ENCODE measurements at places on chromosomes 5 and 9.
A peak's percentile ranks its signal among the peaks of the same experiment; 100 is the strongest.

GRCh38 chr9:92668746-92669526 is 995 bp downstream of the IPPK start:
- DNase-seq: no peak

- no peak for DNase-seq
Measured at GRCh38 chr9:33065157-33066076, 11.1 kb downstream of the SMU1 start.

GRCh38 chr5:154757814-154758406 is 2.7 kb downstream of the LARP1 start:
- DNase-seq: no peak

- no peak for DNase-seq
Measured at GRCh38 chr5:10527281-10527950, 36.5 kb upstream of the ANKRD33B start.

DNA sequence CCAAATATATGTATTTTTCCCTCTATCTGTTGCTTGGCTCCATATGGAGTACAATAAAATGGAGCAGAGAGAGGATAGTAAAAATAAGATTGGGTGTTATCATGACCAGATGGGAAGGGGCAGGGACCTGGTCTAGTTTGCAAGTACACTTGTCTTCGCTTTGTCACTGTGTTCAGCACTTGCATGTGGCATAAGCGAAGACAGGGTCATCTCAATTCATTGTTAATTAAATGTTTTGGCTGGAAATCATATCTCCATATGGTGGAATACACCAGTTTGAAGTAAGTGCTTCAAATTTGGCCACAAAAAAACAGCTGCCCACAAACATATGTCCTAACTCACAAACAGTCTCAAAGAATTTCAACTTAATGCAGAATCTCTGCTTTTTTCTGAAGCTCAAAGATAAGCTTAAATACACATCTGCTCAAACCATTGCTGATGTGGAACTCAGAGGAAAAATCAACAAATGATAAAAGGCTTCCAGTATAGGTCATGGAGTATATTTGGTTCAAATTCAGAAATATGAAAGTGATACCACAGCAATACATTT is 865.4 kb downstream of the TLE4 start:
- no peak for DNase-seq

- no peak for DNase-seq
Measured at GRCh38 chr5:7668161-7668560, 182.8 kb downstream of the CFAP90 start.

DNA sequence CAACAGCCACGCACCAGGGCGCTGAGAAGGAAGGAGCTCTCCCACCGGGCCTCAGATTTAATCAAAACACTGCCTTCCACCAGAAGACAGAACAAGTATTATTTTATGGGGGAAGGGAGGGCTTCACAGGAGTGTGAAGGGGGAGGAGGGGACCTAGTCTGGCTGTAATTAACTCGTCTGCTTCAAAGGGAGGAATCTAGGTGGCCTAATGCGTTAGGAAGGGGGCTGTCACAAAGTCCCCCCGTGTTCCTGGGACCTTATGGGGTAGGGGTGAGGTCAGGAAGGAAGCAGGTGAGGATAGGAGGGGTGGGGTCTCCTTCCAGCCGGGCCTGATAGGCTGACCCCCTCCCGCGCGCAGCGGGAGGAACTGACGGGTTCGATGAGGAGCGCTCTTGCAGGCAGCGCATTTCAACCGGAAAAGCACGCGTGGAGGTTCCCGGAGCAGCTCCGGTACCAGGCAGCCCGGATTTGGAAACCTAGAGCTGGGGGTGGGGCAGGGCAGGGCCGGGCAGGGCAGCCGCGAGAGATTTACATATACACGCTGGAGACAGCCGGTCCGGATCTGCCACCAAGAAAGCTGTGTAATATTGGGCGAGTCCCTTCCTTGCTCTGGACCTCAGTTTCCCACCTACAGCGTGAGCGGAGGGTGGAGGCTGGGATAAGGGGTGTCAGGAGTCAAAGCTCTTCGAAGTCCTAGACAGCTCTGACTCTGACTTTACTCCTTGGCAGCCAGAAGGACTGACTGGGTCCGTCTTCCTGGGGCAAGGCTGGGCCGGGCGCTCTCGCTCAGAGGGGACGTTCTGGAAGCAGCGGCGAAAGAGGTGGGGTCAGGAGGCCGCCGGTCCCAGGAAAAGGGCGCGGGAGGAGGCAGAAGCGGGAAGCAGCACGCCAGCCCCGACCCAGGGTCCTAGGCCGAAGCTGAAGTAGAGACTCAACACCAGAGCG is 1.8 kb downstream of the SHB start:
- no peak for DNase-seq

GRCh38 chr5:150017226-150018005 is 16.9 kb downstream of the HMGXB3 start:
- DNase-seq: no peak

DNA sequence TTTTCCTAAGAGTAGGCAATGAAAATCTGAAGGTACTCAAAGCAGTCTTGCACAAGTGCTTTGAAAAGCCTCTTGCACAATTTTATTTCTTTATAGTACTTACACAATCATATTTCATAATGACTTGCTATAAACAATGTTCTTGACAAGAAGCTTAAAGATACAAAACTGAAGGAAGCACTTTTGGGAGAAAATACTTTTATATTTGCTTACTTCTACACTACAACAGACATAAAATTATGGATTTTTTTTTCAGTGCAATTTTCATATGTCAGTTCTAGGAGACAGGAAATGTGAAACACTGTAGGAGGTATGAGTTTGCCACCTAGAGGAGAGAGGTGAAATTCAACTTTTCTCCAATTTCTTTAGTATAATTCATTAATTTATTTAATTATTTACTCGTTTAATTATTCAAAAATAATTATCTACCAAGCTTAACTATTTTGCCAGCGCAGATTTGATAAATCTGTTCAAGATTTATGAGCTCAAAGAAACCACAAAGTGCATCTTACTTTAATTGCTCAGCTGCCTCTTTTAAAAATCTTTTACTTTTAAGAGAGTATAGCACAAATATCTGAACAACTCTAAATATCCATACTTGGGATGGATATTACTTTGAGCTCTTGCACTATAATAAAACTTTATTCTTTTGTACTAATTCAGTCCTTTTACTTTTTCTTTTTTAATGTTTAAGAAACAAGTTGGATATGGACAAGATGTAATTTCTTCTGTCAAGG is 29.0 kb upstream of the CDKN2B start:
- DNase-seq: no peak

GRCh38 chr5:80933036-80933435 is 27.1 kb upstream of the RASGRF2 start:
- no peak for DNase-seq

- DNase-seq: no peak
Measured at GRCh38 chr5:62623271-62623670, 44.7 kb downstream of the LRRC70 start.

DNA sequence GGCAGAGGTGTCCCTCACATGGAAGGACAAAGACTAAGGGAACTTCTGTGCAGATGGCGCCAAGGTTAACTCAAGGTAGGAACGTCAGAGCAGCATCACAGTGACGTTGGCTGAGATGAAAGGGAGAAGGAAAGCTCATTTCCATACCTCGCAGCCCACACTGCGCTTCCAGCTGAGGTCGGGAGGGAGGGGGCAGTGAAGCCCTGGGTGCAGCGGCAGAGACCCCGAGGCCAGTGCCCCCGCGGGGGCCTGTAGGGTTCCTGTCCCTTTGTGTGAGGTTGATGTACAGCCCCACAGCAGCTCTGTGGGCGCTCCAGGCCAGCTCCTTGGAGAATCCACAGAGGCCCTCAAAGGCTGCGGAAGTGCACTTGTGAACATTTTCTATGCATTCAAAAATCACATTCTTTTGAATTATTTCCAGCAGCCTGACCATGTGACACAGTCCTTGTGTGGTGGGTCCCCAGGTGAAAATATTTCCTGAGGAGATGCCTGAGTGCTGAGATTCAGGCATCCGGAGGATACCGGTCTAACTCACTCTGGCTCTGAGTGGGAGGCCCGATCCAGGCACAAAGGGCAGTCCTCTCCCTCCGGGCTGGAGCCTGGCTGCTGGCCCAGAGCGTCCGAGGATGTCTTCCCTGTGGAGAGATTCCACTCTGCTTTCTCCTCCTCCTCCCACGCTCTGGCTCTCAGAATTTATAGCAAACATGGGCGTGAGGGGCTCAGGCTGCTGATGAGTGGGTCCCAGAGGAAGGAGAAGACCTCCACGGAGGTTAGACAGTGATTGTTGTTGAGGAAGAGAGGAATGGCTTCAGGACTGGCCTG is 150.7 kb downstream of the ICE1 start:
- no peak for DNase-seq

DNA sequence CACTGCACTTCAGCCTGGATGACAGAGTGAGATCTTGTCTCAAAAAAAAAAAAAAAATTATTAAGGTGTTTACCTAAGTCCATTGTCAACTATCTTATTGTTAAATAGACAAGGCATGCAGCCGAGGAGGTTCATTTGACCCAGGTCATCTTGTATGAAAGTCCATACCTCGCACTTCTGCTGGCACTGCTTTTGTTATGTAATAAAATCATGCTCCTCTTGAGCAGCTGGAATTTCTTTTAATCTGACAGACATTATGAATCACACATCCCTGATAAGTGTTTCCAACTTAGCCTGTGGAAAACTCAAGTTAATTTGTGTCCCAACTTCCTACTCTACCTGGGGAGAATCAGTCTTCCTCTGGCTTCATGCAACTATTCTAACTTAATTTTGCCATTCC is 315.6 kb upstream of the KLF4 start:
- DNase-seq: no peak

GRCh38 chr5:110397281-110397680 is 329.2 kb downstream of the TMEM232 start:
- DNase-seq: no peak

GRCh38 chr5:117999939-118000549 is 988.3 kb downstream of the DTWD2 start:
- DNase-seq: no peak

- no peak for DNase-seq
Measured at GRCh38 chr5:73666891-73667290, 40.9 kb downstream of the ARHGEF28 start.

- DNase-seq: no peak
Measured at GRCh38 chr5:28903643-28904042, 1865.3 kb upstream of the CDH9 start.

- DNase-seq: peak; percentile 44
Measured at GRCh38 chr9:134641173-134641989, at the start of gene COL5A1. Gene COL5A1 (plus strand): TSS chr9:134641803. CDS start chr9:134642188, 385 bp downstream.
